Brain (organoid and tissue), 16 donors: ENCODE measurements at places on chromosomes 1 and 21.
A peak's percentile ranks its signal among the peaks of the same experiment; 100 is the strongest.

DNA sequence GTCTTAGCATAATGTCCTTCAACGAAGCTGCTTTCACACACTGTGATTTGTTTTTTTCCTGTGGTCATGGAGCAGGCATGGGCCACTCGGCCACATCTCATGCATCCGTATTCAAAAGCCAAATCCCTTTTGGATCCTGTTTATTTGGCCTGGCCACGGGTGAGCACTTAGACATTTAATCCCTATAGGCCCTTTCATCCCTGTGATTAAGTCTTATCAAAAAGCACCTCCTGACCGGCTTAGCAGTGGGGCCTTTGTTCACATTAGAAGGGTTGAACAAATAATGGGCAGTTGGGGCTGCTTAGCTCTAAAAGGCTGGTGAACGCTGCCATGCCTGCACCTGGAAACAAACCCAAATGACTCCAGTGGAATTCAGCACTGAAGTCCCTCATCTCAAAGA, 2.0 kb downstream of the KCNE2 start:
- DNase-seq, result no peak

- DNase-seq, result no peak
Measured at GRCh38 chr1:225668222-225668621, 15.3 kb upstream of the ENAH start.

GRCh38 chr1:109704173-109704572, 7.9 kb upstream of the GSTM5 start:
- no peak for DNase-seq

DNA sequence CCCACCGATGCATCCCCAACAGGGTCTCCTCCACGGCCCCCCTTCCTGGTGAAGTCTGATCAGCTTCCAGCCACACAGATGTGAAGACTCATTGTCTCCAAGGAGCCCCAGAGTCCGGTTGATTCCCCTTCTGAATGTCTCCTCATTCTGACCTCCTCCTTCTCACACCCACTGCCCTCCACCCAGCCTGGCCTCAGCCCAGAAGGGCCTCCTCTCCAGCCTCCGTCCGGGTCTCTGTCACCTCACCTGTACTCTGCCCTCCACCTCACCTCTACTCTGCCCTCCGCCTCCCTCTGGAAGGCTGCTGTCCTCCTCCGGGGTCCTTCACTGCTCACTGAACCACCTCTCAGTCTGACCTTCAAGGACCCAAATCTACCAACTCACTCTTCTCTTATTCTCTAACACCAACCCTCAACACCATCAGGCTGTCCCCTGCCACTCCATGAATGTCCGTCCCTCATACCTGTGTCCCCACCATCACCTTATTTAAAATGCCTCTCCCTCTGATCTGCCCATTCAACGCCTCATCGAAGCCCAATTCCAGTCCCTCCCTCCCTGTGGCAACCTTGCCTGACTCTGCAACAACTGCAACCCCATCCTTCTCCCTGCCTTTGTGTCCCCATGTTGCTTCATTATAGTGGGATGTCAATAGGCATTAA, 201.2 kb downstream of the TOMM20 start:
- no peak for DNase-seq

DNA sequence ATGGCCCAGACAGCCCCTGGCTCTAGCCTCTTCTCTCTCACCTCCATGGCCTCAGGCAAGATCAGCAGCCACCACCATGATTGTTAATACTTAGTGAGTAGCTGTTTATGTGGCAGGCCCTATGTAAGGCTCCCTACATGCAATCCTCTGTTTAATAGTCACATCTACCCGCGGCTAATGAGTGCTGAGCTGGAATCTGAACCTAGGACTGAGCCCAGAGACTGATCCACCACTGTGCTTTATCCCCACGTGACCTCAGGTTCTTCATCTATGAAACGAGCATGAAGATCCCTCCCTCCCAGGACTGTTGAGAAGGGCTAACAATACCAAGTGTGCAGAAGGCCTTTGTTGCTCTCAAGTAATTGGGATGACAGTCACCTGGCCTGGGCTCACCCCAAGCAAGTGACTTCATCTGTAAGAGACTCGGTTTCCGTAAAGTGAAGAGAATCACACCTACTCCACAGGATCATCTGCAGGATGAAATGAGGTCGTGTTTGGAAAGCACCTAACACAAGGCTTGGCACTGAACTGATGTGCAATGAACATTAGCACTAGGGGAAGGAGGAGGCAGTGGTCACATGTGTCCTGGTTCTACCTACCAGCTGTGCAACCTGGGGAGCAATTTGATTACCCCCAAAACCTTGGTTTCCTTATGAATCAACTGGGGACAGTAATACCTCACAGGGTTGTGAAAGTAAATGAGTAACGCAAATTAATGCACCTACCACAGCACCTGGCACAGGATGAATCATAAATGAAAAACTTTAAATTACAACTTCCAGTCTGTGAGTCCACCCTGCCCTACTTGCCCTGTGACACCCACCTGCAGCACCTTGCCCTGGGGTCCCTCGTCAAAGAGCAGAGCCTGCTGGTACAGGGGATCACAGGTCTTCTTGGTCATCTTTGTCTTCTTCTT, 37.2 kb downstream of the RIMS3 start:
- DNase-seq, result no peak

GRCh38 chr1:232983817-232984567, 33.6 kb downstream of the NTPCR start:
- DNase-seq, result no peak

DNA sequence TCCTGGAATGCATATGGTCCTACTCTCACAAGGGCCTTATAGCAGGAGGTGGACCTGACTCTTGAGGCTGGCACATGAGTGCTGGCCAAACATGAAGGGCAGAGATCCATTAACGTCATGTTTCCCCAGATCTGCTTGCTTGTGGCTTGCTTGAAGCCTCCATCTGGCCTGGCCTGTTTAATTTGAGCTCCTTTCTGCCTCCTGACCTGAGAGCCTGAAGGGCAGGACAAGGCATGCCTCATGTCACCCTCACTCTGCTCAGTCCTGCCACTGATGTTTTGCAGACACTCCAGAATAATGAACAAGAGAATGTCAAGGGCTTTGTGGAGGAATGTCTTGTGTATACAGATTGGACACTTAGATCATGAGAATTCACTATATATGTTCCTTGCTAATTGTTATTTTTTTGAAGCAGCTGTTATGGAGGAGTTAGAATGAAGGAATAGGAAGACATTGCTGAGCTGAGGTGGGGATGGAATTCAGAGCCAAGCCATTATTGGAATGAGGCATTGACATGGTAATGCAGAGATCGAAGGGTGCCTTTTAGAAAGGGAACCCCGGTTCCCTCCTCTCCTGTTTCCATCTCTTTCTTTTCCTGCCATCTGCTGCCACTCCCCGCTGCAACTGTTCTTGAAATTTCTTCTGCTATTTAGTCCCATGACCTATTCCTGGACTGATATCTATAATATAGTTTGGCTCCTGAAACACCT, 457.0 kb upstream of the PROX1 start:
- no peak for DNase-seq

- no peak for DNase-seq
Measured at GRCh38 chr1:101732261-101732660, 264.5 kb downstream of the OLFM3 start.

- no peak for DNase-seq
Measured at GRCh38 chr1:38344716-38345115, 298.1 kb upstream of the POU3F1 start.

DNA sequence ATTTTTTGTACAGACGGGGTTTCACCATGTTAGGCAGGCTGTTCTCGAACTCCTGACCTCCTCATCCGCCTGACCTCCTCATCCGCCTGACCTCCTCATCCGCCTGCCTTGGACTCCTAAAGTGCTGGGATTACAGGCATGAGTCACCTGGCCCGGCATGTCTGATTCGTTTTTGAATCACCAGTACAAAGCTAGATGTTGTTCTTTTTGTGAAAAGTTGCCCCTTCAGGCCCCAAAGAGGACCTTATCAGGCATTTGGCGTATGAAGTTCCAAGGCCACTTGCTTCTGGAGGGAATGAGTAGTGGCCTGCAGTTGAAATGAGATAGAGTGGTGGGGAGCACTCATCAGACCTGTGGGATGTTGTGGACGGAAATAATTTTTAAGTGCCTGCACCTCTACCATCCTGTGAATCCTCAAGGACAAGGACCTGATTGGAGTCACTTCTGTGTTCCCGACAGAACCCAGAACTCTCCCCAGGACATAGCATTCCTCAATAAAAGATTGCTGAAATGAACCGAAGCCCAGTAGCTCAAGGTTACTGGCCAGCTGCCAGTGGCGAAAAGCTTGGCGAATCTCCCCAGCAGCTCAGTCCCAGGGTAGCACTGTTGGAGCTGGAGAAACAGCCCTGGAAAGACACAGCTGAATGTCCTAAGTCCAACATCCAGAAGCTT, 50.1 kb downstream of the NDUFS5 start:
- peak; percentile 23 for DNase-seq

GRCh38 chr1:55893155-55893554, 678.0 kb upstream of the USP24 start:
- no peak for DNase-seq

- no peak for DNase-seq
Measured at GRCh38 chr21:45338311-45339017, 50.8 kb upstream of the POFUT2 start.

- DNase-seq, result no peak
Measured at GRCh38 chr1:2151252-2151651, 43.3 kb downstream of the FAAP20 start.

DNA sequence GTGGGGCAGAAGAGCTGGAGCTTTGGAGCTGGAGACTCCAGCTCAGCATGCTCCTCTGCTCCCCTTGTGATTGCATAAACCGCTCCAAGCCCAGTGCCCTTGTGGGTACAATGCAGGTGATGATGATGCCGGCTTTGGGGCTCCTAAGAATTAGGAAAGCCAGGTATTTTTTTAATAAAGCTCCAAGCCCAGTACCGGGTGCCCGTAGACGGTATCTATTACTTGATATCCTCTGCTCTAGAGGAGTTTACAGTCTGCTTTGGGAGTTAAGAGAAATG, 27.2 kb downstream of the TENT5C start:
- DNase-seq, result no peak

DNA sequence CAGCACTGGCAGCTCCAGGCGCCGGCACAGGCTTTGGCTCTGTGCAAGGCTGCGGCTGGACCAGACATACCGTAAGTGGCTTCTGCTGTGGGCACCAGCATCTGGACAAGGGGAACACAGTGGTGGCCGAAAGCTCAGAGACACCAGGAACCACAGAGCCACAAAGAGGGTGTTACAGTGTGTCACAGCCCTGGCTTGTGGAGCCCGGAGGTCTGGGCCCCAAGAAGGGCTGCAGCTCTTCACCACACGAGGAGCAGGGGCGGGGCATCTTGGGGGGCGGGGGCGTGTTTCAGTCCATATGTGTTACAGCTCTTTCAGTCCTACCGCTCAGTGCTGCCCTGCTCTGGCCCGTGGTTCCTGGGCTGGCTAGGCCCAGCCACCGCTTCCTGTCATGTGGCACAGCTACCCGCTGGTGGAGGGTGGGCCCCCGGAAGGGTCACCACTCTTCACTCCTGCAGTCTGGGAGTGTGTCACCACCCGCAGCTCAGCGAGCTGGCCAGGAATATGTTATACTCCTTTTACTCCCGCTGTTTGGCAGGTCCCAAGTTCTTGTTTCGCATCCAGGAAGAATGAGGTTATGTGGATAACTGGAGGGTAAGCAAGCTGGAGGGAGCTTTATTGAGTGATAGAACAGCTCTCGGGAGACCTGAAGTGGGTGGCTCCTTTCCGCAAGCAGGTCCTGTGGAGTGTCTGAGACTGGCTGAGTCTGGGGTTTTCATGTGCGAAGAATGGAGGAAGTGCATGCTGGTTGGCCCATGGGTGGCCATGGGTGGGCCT, 3.3 kb upstream of the LSM10 start:
- DNase-seq, result no peak

DNA sequence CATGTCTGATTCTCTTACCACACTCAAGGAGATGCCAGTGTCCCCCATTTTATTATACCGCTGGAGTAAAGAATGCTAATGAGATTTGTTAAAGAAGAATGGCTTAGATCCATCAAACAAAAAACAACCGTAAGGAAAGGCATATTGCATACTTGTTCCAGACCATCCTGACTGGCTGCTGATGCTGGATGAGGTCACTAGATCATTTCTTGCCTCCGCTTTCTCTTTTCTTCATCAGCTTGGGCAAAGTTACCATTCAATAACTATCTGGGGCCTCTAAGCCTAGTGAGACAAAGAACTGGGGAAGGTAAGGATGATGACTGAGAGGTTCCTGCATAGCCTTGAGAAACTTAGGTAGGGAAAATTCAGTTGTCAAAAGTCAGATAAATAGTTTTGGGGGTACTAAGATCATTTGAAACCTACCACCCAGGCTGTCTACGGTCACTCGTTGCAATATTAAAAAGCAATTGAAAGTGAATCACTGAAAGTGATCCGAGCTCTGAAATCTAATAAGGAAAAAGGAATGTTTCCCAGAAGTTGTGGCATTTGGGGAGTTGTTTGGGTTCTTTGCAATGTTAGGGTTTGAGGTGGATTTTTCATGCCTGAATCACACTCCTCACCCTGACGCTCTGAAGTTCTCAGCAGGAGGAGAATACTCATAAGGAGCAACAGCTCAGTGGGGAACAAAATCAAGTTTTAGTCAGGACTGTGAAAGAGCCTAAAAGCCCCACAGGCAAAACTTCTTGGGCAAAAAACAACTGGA, 176.8 kb downstream of the HHIPL2 start:
- no peak for DNase-seq

DNA sequence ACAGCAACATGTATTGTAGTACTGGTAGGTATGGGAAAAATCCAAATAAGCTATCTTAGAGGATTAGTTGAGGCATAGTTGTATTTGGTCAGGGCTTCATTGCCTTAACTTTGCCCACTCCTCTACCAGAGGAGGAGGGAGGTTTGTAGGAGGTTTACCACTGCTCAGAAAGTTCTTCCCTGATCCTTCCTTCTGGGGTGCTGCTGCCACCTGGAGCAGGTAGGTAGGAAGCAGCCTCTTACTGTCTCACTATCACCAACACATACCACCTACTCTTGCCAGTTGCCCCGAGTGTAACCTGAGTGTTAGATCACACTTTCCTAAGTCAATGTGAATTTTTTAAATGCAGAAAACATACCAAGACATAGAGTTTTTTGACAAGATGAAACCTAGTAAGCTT, 24.1 kb upstream of the ZSWIM5 start:
- no peak for DNase-seq

GRCh38 chr1:7745783-7746182, 25.3 kb upstream of the VAMP3 start:
- DNase-seq, result no peak

GRCh38 chr1:17465228-17465627, 25.8 kb upstream of the RCC2 start:
- DNase-seq, result no peak

- peak; percentile 60 for DNase-seq
Measured at GRCh38 chr1:31587720-31588423, 11.6 kb downstream of the TINAGL1 start.

DNA sequence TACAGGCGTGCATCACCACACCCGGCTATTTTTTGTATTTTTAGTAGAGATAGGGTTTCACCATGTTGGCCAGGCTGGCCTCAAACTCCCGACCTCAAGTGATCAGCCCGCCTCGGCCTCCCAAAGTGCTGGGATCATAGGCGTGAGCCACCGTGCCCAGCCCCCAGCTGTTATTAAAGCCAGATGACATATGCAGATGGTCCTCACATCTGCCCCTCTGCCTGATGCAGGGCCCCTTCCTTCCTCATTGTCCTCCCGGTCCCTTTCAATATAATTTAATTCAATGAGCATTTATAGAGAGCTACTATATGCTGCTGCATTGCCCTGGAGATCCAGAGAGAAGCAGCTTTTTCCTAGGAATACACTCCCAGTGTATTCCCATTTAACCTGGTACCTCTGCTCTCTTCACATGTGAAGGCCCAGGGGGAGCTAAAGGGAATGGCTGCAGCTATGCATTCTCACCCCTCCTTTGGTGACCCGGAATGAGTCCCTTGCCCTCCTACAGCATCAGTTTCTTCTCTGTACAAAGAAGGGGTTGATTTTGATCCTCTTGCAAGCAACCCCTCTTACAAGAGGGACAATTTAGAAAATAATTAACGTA, 55.6 kb downstream of the L1TD1 start:
- no peak for DNase-seq
